ENCODE measurements at places on chromosomes 4 and X.

GRCh38 chr4:151658959-151659600, 101.7 kb downstream of the GATB start:
- DNase-seq = no peak

GRCh38 chrX:4151798-4152197, 438.3 kb upstream of the PRKX start:
- no peak for DNase-seq

DNA sequence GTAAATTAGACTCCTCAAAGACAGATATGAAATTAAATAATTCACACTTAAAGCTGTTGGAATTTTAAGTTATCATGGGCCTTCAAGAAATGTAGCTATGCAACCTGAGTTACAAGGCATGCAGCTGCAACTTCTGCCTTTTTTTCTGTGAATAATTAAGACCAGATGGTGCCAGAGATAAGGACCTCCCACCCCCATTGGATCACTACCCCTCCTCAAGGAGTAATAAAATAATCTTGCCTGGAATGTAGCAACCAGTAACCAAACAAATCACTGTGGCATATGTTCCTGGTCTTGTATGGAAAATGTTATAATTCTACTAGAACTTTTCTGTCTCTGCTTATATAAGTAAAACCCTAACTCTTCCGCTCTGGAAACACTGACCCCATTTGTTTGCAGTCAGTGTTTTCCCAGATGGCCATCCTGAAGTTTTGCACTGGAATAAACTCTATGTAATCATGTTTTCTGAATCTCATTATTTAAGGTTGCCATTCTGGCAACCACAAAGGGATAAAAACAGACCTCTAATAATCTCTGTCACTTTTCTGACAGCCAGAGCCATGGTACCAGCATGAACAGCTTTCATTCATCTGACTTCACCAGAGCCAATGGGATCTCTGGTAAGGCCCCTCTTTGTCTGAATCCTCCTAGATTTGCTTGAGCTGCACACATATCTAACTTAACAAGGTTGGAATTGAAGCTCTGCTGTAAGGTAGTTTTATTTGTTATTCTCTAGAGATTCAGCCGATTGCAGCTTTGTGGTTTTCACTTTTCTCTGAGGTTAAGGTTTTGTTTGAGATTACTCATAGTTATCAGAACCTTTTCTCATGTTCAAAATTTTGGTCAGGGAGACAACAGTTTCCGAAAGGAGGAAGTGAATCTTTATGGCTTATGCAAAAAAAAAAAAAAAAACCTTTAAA, 274.6 kb downstream of the NAF1 start:
- no peak for DNase-seq

- DNase-seq = no peak
These were observed 1667.9 kb upstream of the PCDH7 start for GRCh38 chr4:29052266-29052665.

- DNase-seq = no peak
These were observed 2.3 kb downstream of the PRRG3 start for GRCh38 chrX:151697522-151697921.

DNA sequence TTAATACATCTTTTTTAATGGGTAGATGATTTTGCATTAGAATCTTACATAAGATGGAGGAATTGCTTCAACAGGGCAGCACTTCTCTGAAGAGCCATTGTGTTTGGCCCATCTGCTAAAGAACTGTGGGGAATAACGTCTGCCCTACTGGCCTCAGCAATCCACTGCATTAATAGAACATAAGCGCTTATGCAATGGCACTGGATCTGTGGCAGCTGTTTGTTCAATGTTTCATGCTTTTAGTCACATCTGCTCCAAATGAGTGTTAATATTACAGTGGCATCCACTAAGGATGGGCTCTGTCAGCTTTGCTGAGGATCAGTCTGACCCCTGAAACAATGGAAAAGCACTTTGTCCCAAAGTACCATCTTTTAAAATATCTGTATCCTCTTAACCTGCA, 279.0 kb upstream of the GK2 start:
- DNase-seq = no peak

GRCh38 chrX:98939456-98939855, 1470.6 kb downstream of the PCDH19 start:
- DNase-seq = no peak

DNA sequence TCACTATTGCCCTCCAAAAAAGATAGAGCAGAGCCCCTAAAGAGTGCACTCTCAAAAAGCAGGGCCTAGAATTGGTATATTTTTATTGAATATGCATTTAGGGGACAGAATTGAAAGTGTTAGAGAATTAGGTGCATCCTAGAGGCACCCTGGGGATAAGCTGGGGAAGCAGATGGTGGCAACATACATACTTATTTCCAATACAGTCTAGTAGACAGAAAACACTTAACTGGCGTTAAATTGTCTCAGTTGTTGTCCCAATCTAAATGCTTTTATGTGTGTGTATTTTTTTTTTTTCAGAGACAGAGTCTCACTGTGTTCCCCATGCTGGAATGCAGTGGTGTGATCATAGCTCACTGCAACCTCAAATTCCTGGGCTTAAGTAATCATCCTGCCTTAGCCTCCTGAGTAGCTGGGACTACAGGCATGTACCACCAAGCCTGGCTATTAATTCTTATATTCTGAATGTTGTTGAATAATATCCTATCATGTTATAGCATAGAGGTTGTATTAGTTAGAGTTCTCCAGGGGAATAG, 481.8 kb downstream of the GRXCR1 start:
- no peak for DNase-seq

DNA sequence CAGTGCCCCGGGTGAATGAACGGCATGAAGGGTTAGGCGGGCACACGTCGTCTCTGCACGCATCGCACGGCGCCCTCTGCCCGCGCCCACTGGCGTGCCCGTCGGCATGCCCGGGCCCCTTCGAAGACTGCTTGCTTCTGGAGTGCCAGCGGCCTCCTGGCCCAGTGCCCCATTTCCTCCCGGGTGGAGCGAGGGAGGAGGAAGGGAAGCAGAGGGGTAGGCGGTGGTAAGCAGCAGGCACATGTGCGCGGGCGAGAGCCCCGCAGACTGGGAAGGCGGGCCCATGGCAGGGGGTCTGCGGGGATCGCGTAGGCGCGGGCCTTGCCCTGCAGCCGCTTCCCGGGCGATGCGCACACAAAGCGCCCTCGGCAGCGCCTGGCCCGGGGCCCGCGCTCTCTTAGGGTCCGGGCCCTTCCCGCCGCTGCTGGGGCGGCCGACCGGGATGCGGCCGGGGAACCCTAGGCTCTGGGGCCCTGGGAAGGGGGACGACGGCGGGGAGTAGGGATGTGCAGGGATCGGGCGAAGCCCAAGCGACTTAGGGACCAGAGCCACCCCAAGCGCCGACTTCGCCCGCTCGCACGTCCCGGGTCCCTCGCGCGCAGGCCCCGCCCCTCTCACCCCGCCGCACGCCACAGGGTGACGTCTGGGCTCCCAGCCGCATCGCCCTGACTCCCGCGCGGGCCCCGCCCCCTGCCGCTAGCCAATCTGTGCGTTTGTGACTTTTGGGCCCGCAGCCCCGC, 866 bp upstream of the EMD start:
- no peak for DNase-seq

GRCh38 chrX:123860983-123861382, 1.1 kb downstream of the XIAP start:
- DNase-seq = no peak

DNA sequence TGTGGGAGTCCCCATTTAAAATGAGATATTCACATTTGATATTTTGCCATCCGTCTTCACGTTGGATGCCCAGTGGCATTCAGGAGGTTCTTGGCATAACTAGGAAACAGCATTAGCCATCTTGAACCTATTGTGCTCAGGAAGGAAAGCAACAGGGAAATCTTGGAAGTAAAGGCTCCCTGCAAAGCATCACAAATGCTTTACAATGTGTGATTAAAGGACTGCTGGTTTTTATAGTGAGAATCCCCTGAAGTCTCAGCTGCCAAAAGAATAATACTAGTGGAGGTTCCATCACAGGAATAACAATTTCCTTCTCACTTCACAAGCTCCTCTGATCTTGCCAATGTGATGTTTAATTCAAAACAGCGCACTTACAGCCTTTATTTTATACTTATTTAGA, 49.7 kb upstream of the NPNT start:
- no peak for DNase-seq

GRCh38 chrX:106802063-106802387, 448 bp upstream of the TBC1D8B start:
- DNase-seq = no peak

GRCh38 chr4:24855741-24856140, 57.1 kb downstream of the CCDC149 start:
- no peak for DNase-seq

DNA sequence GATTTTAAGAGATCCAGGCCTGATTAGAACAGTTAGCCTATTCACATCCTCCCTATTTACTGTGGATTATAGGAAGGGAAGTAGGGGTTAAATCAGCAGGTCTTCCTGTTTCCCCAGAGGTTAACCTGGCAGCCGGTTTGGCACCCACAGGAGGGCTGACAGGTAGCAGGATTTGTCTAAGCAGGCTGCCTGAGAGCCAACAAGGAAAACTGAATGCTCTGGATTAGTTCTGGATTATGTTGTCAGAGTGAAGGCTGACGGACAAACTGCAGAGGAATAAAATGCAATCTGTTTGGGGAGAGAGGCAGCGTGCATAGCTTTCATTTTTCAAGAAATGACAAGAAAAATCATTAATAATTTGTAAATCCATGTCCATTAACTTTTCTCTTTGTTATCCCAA, 397.1 kb upstream of the FAM241A start:
- no peak for DNase-seq

- no peak for DNase-seq
These were observed 3.1 kb downstream of the TFDP3 start for GRCh38 chrX:133215017-133215416.

GRCh38 chr4:8427761-8428287, 12.7 kb downstream of the ACOX3 start:
- DNase-seq = no peak

- no peak for DNase-seq
These were observed 869 bp upstream of the ADD1 start for GRCh38 chr4:2842687-2843262.

DNA sequence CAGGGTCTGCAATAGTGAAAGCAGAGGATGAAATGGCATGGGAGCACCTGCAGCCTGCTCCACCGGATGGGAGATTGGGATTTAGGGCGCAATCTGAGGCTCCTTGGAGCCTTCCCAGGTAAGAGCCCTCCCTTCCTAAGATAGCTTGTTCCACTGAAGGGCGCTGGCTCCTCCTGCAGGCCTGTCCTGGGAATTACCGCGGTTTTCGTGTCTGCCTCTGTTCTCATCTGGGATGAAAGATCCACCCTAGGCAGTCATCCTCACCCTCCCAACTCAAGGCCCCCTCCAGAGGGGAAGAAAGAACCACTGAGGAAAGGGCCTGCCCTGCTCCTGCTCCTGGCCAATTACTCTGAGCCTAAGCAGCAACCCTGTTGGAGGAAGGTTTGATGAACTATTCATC, 547.5 kb downstream of the SMARCA1 start:
- no peak for DNase-seq

GRCh38 chrX:7146020-7146702, 1.4 kb upstream of the STS start:
- no peak for DNase-seq

- DNase-seq = no peak
These were observed 17.7 kb upstream of the XKRX start for GRCh38 chrX:100946299-100946927.

- no peak for DNase-seq
These were observed 125.5 kb downstream of the HTR2C start for GRCh38 chrX:114709406-114709805.

- DNase-seq = no peak
These were observed 50.7 kb downstream of the THAP9 start for GRCh38 chr4:82951196-82951595.

DNA sequence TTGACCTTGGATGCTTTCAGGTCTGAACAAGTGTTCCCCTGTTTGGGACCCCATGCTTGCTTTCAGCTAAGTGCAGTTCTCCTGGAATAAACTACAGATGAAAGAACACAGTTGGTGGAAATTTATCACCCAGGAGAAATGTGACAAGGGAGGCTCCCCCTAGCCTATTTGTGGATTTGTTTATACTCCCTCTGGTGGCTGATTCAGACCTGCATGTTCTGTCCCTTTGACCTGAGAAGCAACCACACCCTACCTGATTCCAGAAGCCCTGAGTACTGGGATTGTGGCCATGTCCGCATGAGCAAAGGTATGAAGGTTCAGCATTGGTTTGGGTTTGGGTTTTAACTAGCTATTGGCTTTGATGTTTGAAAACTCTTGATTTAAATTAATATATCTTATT, 440.9 kb downstream of the MID1IP1 start:
- DNase-seq = no peak

DNA sequence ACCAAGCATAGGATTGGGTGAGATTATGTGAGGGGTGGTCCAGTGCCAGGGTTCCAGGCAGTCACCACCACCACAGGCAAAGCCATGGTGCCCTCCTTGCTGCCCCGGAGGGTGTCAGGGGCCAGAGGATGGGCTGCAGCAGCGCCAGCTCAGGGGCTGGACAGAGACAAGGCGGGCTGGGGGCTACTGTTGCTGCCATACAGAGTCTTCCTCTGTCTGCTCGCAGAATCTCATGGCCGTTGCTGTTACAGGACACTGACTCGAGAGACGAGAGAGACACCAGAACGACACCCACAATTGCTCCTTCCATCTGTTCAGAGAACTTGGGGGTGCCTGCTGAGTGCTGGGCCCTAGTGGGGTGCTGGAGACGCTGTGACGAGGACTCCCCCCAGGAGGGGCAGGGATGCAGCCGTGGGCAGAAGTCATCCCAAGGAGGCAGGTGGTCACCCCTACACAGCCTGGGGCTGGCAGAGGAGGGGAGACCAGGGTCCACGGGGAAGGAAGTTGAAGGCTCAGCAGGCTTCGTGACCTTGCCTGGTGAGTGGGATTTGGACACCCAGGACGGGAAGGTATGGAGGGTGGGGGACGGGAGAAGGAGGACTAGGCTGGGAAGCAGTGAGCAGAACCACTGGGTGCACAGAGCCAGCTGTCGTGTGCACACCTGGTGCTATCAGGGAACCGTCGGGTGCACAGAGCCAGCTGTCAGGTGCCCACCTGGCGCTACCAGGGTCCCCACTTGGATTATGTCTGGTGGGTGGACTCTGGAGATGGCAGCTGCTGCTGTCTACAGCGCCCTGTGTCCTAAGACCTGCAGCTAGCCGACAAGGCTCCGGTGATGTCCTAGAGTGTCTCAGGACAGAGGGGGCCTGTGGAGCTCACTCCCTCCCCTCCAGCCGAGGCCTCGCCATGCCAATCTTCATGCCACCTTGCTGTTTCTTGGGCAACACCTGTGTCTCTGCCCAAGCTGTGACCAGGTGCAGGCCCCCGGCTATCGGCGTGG, 43.9 kb upstream of the HMX1 start:
- no peak for DNase-seq

DNA sequence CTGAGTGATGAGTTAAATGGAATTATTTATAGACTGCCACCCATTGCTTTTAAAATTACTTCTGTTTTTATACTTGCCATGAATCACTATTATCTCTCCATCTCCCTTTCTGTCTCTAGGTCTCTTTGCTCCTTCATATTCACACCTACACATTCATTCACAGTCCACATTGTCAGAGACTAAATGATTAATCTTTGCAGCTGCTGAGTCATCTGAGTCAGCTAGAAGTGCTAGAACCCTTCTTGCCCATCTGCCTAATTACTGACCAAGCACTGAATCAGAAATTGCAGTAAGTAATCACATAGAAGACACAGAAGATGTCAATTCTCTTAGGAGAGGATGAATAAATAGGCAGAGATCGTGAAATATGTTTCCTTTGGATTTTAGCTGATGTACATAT, 31.6 kb upstream of the RPS6KA6 start:
- DNase-seq = no peak

- no peak for DNase-seq
These were observed 61.2 kb downstream of the STK32B start for GRCh38 chr4:5112333-5113095.

Measured in stimulated activated CD8-positive, alpha-beta memory T cell treated with anti-CD3 and anti-CD28 coated beads, Interleukin-4, amount 100 ng/mL, for 1 hour (primary cell).